ENCODE measurements at places on chromosomes 1 and 21. TPM values are rescaled to one million over a fixed set of nuclear protein-coding genes. Genes with fewer than 3 reads are reported as not detected.

Gene HCN3
- 0.91 TPM for total RNA-seq

Gene MYOM3
- 0.13 TPM for total RNA-seq

Gene CD5L
- total RNA-seq, result not detected

Gene FCGR1A
- total RNA-seq, result 0.20 TPM

Gene CASQ2
- total RNA-seq, result not detected

Gene KCNA2
- not detected for total RNA-seq

Gene OXCT2
- total RNA-seq, result 1.8 TPM

Gene CA6
- not detected for total RNA-seq

Gene DLGAP3
- 0.07 TPM for total RNA-seq

Gene IL19
- not detected for total RNA-seq

Data from smooth muscle cell of the pulmonary artery (primary cell).